ENCODE measurements at places on chromosomes 4 and X.

GRCh38 chrX:102739657-102740056, 19.1 kb downstream of the GPRASP3 start:
- no peak for DNase-seq

DNA sequence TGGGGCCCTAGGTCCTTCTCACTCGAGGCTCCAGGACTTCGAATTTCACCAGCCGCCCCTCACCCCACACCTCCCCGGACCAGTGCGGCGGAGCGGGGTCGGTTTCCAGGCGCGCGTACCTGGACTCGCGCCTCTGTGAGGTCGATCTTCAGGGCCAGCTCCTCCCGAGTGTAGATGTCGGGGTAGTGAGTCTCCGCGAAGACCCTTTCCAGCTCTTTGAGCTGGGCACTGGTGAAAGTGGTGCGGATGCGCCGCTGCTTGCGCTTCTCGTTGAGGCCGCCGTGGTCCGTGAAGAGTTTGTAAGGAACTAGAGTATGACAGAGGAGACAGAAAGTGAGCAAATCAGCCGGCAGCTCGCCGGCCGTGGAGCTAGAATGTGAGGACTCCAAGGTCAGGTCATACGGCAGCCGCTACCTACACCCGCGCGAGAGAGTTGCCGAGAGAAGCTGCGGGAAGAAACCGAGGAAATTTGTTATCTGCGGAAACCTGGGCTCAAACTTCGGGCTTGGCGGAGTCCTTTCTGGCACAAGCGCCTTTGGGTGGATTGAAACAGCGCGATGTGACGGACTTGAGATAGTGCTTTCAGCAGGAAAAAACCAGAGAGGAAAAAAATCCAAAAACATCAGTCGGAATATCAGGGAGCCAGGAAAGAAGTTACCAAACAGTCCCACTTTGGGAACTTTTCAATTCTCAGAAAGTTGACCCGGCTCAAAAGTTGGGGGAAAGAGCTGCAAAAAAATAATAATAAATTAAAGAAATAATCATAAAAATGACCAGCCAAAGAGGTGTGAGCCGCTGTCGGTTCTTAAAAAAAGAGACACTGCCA, 1.1 kb downstream of the PHOX2B start:
- DNase-seq: no peak

GRCh38 chr4:19707876-19708275, 543.8 kb upstream of the SLIT2 start:
- DNase-seq: no peak

- no peak for DNase-seq
Measured at GRCh38 chr4:6027392-6027791, 9.2 kb upstream of the C4orf50 start.

GRCh38 chr4:30191902-30192301, 528.3 kb upstream of the PCDH7 start:
- DNase-seq: no peak
